ENCODE measurements at places on chromosomes 2 and 18.

- no peak for DNase-seq
Measured at GRCh38 chr2:77566582-77566981, 44.4 kb upstream of the LRRTM4 start.

DNA sequence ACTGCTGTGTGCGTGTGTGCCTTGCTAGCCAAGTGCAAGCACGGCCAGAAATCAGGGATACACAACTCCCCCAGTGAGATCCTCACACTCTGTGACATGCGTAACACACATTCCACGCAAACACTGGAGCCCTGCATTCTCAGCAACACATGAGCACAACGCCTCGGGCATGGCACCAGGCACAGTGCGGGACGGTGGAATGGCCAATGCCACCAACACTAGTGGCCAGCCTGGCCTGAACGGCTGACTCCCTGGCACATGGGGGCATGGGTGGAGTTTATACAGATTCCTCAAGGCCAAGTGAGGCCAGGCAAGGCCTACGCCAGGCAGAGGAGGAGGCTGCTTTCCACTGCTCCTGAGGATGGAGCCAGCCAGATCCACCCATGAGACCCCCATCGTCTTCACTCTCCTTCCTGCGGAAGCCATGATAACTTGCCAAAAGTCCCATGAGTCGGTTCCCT, 56.2 kb downstream of the ANKMY1 start:
- no peak for DNase-seq

- DNase-seq = no peak
Measured at GRCh38 chr18:35707674-35708073, 126.1 kb downstream of the GALNT1 start.

GRCh38 chr18:79738041-79738461, 58.4 kb downstream of the CTDP1 start:
- DNase-seq = no peak

DNA sequence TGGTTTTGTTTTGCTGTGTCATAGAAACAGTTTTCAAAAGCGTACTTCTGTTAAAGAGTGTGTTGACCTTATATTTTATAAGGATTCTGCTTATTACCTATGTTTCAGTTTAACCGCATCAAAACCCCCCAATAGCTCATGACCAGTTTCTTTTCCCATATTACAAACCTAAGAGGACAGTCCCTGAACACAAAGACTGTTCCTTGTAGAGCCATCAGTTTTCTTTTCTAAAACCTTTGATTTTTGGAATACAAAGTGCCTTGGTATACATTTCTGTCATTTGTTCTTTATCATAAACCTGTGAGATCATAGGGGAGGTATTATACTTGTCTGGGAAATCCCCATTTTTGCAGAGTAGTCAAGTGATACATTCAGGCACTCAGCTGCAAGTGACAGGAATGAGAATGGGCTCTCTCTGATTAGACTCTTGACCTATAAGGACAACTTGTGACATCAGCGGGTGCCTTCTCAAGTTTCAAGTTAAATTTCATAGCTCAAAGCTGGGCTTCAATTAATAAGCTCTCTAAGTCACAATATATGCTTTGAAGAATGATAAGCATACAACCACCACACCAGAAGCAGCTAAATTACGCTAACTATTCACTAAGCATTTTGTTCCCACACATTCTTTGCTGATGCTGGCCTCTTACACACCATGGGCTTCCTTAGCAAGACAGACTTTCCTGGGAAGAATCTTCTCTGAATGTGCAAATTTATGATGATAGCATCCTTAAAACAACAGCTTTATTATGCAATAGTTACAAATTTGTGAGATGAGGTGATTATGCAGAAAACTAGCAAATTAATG, 97.5 kb upstream of the CD302 start:
- DNase-seq = no peak

GRCh38 chr2:64112016-64112415, 32.2 kb downstream of the PELI1 start:
- DNase-seq = peak; percentile 12

GRCh38 chr2:65382776-65383357, 49.5 kb downstream of the SPRED2 start:
- no peak for DNase-seq

DNA sequence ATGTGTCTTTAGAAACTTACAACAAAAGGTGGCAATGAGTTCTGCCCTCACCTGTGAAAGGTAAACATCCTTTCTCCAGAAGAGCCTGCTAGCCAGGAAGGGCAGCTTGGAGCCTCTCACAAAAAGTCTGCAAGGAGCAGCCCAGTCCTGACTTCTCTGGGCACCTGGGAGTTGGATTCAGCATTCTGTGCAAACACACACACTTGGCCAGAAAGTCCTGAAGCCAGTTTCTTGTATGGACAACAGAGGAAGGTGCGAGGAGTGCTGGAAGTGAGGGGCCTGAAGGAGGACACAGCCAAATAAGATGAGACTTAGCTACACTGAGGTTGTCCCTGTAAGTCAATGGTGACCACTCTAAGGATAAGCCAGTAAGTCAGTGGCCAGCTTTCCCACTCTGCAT, 52.4 kb upstream of the SLC1A4 start:
- no peak for DNase-seq

DNA sequence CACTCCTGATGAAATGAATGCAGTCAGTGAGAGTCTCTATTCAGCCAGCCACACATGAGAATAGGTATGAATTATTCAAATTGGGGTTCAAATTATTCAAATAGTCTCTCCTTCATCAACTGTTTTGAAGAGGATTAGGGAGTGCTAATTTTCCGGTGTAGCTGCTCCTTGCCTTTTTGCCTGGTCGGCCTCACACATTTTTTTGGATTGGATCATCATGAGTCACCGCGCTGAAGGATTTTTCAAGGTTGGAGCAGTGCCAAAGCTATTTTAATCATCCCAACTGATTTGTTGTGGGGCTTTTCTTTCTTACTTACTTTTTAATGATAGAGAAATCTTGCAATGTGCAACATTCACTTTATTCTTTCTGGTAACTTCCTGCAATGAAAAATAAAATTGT, 2.4 kb upstream of the DTNA start:
- peak; percentile 40 for DNase-seq

DNA sequence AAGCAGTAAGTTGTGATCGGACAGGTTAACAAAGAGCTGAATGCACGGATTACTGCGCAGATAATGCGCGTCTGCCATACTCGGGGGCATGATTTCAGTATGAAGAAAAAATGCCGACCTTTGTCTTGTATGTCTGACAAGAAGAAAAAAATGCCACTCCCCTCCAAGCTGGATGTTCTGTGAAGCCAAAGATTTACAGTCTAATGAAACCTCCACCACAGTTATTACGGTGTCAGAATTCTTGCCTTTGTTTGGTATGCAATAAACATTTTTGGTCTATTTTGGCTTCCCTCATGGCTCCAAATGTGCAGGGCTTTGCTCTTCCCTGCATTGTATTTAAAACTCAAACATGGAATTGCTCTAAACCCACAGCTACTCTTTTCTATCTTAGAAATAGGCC, 72.2 kb upstream of the THUMPD2 start:
- DNase-seq = no peak

DNA sequence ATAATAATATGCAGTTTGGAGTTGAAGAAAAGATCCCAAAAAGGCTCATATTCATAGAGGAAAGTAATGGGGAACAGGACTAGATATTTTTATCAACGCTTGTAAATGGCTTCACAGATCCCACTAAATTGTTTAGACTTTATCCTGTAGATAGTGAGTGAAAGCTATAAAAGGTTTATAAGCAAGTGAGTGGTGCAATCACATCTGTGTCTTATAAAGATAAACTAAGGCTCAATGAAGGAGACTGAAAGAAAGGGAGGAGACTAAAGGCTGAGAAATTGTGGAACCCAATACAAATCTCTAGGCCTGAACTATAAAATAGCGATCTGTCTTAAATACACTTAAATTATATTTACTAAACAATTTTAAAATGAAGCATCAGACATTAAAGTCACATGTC, 7.7 kb downstream of the SP3 start:
- DNase-seq = no peak

GRCh38 chr18:24427484-24427883, 1.0 kb downstream of the IMPACT start:
- DNase-seq = no peak

DNA sequence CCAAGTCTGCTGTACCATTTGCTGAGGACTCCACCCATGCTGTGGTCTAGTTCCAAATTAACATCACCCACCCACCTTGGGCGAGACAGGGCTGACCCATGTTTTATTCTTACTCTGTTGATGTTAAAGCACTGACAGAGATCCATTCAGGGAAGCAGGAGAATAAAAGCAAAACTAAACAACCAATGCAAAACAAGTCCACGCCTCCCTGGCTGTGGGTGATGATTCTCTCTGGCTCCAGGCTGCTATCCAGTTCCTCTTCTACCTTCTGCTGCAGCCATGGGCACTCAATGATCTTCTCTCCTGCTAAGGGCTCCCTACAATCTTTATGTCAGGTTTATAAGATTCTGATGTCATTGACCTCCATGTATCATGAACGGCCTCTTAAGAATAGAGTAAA, 786.6 kb upstream of the ID2 start:
- DNase-seq = no peak

- no peak for DNase-seq
Measured at GRCh38 chr2:36869606-36870005, 96.7 kb downstream of the STRN start.

- no peak for DNase-seq
Measured at GRCh38 chr18:40109252-40110049, 1845.6 kb upstream of the PIK3C3 start.

- no peak for DNase-seq
Measured at GRCh38 chr2:203432811-203433210, 102.3 kb downstream of the RAPH1 start.

DNA sequence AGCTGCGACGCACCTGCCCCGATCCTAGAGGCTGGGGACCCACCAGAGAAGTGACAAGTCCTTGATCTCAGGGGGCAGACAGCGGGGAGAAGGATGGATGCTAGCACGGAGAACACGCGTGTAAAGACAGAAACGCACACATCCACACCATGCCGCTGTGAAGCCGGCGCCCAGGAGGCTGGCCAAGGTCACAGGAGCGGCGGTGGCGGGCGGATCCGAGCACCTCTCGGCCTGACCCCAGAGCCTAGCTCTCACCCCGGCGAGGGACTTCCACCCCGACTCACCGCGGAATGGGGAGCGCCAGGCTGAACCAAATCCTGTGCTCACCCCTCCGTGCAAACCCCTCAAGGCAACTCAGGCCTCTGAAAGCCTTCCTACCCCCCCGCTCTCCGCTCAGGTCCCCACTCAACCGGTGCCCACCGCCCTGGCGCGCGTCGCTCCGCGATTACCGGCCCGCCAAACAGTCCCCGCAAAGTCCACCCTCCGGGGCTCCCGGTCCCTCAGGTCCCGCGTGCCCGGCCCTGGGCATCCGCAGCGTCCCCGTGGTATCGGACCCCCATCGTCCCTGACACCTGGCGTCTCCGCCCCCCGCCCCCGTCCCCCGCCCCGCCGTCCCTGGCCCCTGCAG, 460 bp upstream of the LRRFIP1 start:
- DNase-seq = no peak

DNA sequence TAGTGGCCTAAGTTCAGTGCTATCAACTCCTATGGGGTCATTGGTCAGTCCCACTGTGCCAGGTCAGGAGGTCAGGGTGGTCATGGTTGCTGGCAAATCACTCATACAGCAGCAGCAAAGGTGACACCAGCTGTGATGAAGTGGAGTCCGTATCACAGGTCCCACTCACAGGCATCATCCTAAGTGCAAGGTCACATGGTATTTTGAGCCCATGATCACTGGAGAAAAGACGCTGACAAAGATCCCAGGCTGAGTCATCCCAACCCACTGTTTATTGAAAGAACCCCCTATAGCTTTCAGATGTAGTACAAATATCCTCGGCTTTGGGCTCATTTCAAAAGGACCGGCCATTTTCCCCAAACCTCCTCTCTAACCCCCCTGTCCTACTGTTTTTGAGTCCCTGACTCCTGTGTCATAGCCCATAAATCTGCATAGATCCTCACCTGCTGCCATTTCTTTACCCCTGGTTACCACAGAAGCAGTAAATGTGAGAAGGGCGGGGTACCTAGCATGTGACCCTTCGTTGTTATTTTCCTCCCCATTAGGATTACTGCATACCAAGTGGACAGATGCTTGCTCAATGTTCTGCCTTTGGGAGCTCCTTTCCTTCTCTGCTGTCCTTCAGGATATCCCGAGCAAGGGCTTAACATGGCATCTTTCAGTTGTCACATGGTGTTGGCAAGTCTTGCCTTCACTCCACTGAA, 107.7 kb downstream of the COL6A3 start:
- no peak for DNase-seq

DNA sequence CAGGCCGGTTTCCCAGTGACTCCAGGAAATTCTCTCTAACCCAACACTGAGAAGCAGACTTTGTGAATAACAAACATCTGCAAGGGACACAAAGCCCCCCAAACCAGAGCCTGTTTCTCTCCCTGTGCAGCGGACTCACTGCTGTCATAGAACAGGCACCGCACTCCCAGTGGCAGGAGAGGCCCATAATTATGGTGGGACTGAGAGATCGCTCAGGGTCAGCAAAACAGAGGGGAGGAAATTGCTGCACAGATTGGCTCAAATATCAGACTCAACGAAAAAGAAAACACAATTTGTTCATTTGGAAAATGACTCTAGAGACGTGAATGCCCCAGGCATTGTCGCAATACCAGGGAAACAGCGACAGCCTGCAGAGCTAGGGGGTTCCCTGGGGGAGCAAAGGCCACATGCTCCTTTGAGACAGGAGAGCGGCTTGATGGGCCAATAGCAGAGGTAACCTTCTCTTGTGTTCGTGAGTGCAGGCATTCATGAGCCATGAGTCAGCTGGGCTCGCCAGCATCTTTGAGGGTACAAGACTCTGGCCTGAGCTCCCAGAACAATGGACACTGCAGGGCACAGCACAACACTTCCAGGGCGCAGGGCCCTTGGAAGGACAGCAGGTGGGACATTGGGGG, 143.3 kb upstream of the KLHL29 start:
- DNase-seq = no peak

DNA sequence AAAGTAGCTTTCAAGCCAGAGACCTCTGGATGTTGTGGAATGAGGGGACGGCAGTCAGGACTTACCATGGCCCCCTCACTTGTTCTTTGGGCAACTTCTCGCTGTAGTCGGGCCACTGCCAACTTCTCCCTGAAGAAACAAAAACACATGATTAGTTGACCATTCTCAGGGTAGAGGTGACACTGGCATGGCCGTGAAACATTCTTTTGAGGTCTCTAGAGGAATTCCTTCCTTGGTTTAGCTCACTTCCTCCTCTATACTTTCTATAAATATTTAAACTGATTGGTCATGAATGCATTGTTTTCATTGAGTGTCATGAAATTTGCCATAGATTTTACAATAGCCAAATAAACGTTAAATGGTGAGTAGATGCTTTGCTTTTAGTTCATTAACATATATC, 354.6 kb downstream of the NCKAP5 start:
- no peak for DNase-seq

GRCh38 chr2:47660168-47660567, 122.8 kb upstream of the MSH6 start:
- DNase-seq = no peak
